ENCODE measurements at places on chromosomes 5 and 9.
A peak's percentile ranks its signal among the peaks of the same experiment; 100 is the strongest.

- DNase-seq: no peak
Measured at GRCh38 chr5:55969956-55970355, 24.8 kb downstream of the IL6ST start.

GRCh38 chr9:137254624-137255447, at the start of gene NELFB:
Gene NELFB (plus strand): TSS chr9:137255327.
- peak; percentile 97 for DNase-seq

- peak; percentile 30 for DNase-seq
Measured at GRCh38 chr9:123267481-123268198, 746 bp downstream of the STRBP start.

GRCh38 chr5:60507687-60508086, 192.3 kb downstream of the DEPDC1B start:
- no peak for DNase-seq

GRCh38 chr5:116271446-116272025, 186.7 kb downstream of the COMMD10 start:
- DNase-seq: no peak

DNA sequence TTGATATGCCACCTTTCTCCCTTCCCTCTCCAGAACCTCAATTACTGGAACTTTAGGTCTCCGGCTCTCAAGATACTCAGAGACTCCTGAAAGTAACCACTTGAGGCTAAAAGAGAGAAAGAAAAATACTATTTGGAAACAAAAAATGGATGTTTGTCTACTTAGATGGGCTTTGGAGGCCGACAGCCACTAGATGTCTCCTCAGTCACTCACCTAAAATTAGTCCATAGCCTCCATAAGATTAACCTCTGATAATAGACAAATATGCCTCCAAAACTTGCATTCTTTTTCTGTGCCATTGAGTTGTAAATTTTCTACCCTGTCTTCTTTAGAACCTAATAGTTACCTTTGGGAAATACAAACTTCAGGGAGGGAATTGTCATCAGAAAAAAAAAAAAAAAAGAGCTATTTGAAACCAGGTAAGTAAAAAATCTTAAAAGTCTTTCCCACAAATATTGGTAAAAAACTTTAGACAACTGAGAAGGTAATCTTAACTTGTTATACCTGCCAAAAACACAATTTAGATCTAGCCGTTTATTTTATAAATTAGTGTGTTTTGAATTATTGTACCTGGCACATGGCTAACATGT, 11.2 kb upstream of the PCDH1 start:
- DNase-seq: no peak

DNA sequence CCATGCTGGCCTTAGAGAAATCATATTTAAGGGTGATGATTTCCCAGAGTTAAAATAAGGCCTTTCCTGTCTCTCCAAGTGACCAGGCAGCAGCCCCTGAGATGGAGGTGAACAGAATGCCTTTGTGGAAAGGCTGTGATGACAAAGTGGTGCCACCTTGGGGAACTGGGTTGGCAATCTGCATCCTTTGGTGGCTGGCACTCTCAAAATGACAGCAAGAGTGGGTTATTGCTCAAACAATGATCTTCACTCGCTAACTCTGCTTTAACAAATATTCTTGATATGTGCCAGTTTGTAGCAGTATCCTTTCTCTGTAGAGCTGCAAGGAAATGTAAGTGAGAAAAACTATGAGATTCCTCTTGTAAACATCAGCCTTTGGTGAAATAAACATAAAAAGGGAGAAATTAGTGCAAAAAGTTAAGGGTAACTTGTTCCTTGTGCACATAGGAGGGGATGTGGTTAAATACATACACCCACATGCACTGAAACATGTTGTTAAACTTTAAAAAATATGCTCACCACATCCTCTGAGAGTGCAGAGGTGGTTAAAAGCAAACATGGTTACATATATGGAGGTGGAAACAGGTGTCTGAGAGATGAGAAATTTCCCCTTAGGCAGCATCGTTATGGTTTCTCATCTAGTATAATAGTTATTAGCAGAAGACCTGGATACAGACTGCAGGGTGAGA, 373.4 kb upstream of the CTNND2 start:
- DNase-seq: no peak

Measured in stimulated activated CD4-positive, alpha-beta T cell treated with anti-CD3 and anti-CD28 coated beads, Interleukin-15, amount 100 ng/mL, for 24 hours (primary cell).